ENCODE measurements at places on chromosomes 5 and 9. TPM values are rescaled to one million over a fixed set of nuclear protein-coding genes. Genes with fewer than 3 reads are reported as not detected.

The ACTBL2 gene
- not detected for total RNA-seq

The COL23A1 gene
- not detected for total RNA-seq

The SLC36A2 gene
- not detected for total RNA-seq

The SLC23A1 gene
- not detected for total RNA-seq

The IFT74 gene
- total RNA-seq, result 11.3 TPM

The PAIP1 gene
- total RNA-seq, result 70.7 TPM

The NUTM2G gene
- not detected for total RNA-seq

The RAD23B gene
- 79.8 TPM for total RNA-seq

The MINAR2 gene
- not detected for total RNA-seq

The OCLN gene
- 0.12 TPM for total RNA-seq

The NR5A1 gene
- total RNA-seq, result not detected

The F2RL1 gene
- total RNA-seq, result 12.6 TPM

The SPATA31A3 gene
- total RNA-seq, result not detected

The SLC46A2 gene
- not detected for total RNA-seq

Measured in pericardium fibroblast (primary cell).